ENCODE measurements at places on chromosomes 5 and 9.

- no peak for DNase-seq
Measured at GRCh38 chr5:168263121-168263520, 28.3 kb upstream of the WWC1 start.

DNA sequence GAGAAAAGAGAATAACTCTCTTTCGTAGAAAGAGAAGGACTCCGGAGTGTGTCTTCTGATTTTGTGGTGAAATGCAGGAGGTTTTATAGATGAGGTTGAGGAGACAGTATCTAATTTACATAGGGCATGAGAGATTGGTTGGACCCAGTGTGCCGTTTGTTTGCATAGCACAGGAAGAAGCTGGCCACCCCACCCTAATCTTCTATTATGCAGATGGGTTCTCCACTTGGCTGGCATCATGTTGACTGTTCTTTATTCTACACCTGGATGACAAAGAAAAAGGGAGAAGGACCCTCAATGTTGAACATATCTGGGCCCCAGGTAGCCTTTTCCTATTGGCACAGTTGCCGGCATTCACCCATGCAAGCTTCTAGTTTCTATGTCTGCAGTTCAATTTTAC, 23.2 kb upstream of the MINAR2 start:
- no peak for DNase-seq

DNA sequence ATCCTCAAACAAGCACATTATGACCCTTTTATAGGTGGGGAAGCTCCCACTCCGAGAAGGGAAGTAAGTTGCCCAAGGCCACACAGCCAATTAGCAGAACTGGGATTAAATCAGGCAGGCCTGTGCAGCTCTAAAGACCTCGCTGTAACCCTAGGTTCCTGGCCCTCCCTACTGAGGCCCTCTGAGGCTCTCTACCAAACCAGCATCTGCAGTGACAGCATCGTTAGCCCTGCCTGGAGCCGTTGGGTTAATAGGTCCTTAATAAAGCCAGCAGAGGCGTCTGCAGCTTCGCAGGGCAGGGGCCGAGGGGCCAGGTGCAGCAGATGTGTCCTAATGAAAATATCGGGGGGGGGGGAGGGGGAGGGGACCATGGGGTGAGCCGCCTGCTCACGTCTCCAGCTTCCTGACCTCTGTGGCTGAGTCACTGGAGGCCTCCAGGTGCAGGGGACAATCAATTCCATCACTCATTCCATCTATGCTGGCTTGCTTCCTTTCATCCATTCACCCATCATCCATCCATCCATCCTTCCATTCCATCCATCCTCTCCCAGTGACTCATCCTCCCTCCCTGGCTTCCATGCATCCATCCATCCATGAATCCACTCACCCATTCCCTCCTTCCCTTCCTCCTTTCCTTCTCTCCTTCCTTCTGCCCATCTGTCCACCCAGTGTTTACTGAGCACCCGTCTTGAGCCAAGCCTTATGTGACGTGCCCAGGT, 203.9 kb downstream of the C9orf50 start:
- no peak for DNase-seq

- DNase-seq: peak; percentile 36
Measured at GRCh38 chr9:137114613-137115393, at the start of gene DPP7. Gene DPP7 (minus strand): TSS chr9:137114733. CDS start chr9:137114713, 20 bp downstream.

- DNase-seq: peak; percentile 85
Measured at GRCh38 chr5:132090107-132090506, 16.5 kb downstream of the CSF2 start.

GRCh38 chr5:1551426-1552301, 27.9 kb upstream of the LPCAT1 start:
- no peak for DNase-seq

DNA sequence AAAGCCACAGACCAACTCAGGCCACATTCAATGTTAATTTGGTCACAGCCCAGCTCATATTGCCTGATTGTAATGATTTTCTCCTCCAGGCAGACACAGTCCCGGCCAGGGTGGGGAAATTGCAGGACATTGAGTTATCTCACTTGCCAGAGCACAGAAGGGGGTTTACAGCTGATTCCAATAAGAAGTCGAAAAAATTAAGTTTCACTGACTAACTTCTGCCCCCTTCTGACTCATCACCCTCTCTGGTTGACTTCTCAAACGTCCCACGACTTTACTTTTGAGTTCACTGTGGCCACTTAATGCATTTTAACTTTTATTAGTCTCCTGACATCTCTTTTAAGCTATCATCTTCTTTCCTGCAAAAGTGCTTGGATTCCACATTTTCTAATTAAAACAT, 321.4 kb upstream of the WWC1 start:
- DNase-seq: no peak

DNA sequence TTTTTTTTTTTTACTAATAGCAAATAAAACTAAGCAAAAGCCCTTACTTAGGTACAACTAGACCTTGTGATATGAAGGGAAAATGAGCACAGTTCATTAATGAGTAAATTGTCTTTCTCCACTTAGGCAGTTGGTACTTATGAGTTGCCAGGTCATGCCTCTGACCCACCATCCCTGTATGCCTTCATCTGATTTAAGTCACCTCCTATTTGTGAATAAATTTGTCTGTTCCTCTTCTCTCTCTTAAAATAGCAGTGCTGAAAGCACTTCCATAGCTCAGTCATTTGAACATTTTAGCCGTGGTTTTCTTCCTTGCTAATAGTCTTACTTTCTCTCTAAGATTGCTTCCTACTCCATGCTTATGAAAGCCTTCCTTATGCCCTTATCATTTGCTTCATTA, 61.4 kb downstream of the SLC44A1 start:
- DNase-seq: no peak

- peak; percentile 12 for DNase-seq
Measured at GRCh38 chr9:81874931-81875330, 53.3 kb upstream of the SPATA31D4 start.

GRCh38 chr9:123291736-123292135, 23.4 kb upstream of the STRBP start:
- DNase-seq: no peak

DNA sequence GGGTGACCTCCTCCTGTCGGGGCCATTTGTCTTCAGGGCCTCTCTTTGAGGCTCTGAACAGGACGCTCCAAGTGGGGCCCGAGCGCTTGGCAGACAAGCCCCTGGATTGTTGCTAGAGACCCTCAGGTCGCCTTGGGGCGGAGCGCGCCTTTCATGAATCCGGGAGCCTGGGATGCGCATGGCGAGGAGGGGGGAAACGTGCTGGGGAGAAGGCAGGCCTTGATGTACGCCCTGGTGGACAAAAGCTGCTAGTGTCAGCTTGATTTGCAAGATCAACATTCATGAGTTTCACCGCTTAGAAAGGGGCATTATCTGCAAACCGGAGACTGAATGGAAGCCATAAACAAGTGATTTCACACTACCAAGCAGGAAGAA, 226.3 kb downstream of the SMARCA2 start:
- DNase-seq: no peak

DNA sequence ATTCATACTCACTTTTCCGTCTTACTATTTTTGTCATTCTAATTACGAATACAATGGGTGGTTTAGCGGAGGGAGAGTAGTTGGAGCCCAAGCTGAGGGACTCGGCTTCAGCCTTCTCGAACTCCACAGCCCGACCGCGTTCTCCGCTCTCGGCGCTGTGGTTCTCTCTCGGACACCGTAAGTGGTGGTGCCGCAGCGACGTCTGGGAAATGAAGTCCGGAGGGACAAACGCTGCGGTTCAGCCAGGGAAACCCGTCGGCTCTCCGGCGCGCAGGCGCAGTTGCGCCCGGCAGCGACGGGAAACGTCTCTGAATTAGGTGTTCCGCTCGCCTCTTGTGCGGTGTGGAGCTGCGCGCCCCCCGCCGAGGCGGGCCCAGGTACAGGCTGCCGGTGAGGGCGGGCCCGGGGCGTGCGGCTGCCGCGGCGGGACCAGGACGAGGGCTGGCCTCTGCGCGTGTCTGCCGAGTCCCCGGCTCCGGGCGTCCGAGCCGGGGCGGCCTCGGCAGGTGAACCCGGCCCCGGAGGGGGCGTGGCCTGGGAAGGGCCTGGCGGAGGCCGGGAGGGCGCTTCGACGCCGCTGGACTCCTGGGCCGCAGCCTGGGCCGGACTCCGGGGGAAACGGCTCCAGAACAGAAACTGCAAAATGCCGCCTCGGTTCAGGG, at the start of gene ZNF879:
TSS of gene ZNF879 (plus strand) at position 277 of the 662 bp plus-strand sequence. CDS start 1,201 bp downstream, outside the sequence.
- peak; percentile 80 for DNase-seq

- no peak for DNase-seq
Measured at GRCh38 chr9:121478816-121479676, 20.6 kb downstream of the GGTA1 start.

DNA sequence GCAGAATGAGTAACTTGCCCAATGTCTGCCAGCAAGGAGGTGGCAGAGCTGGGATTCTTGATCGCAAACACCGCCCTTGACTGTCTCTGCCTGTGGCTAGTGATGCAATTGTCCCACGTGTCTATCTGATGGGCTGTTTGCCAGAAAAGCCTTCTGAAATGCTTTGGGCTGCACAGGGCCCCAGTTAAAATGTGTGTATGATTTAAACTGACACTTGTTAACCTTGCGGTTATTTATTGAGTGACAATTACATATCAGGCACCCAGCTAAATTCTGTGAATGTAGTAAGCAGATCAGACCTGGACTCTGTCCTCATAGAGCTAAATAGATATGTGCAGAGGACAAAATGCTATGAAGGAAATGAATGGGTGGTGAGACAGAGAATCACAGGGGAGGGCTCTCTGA, 11.6 kb upstream of the IL12B start:
- DNase-seq: no peak

DNA sequence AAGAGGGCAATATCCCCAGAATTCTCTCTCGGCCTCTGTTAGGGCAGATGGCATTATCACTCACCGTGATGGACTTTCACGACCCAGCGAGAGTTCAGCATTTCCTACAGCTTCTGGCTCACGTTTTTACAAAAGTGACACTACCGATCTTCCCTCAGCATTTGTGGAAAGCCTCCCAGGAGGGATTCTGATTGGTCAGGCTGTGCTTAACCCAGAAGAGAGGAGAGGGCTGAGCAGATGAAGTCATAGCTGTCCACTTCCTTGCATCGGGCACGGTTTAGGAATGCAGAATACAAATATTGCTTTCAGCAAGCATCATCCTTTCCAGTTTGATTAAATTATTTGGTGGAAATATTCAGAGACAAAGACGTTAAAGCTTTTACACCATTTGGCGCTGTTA, 277.4 kb upstream of the MSX2 start:
- no peak for DNase-seq

- DNase-seq: no peak
Measured at GRCh38 chr5:27011274-27011673, 27.1 kb downstream of the CDH9 start.

DNA sequence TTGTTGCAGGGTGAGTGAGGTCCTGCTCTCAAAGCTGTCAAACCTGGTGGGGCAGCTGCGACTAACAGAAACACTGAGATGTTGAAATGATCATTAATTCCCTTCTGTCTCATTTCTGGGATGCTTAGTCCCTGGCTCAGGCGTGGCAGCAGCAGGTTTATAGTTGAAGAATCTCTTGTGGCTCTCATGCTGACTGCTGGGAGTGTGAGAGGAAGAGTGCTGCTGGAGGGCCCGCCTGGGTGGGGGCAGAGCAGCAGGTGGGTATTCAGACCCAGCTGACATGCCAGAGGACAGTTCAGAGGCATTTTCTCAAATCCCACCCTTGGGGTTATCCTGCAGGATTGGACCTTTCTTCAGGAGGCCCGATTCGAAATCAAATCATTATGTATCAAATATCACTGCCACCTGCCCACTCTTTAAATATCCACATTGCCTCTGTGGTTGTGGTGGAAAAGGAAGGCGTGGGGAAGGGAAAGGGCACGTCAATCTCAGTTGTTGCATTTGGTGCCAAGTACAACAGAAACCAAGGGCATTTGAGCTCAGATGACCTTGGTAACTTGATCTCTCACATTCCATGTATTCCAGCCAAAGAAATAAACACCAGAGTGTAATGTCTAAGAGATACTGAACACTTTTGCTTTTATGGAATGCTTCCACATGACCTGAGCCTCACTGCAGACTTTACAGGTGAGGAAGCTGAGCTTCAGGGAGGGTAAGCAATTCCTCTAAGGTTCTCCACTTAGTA, 224.3 kb downstream of the AOPEP start:
- DNase-seq: no peak

- DNase-seq: no peak
Measured at GRCh38 chr5:116084287-116084691, 536 bp upstream of the COMMD10 start.

- DNase-seq: peak; percentile 39
Measured at GRCh38 chr9:1869843-1870242, 145.3 kb upstream of the SMARCA2 start.

- DNase-seq: no peak
Measured at GRCh38 chr5:80964491-80964890, 4.3 kb downstream of the RASGRF2 start.

DNA sequence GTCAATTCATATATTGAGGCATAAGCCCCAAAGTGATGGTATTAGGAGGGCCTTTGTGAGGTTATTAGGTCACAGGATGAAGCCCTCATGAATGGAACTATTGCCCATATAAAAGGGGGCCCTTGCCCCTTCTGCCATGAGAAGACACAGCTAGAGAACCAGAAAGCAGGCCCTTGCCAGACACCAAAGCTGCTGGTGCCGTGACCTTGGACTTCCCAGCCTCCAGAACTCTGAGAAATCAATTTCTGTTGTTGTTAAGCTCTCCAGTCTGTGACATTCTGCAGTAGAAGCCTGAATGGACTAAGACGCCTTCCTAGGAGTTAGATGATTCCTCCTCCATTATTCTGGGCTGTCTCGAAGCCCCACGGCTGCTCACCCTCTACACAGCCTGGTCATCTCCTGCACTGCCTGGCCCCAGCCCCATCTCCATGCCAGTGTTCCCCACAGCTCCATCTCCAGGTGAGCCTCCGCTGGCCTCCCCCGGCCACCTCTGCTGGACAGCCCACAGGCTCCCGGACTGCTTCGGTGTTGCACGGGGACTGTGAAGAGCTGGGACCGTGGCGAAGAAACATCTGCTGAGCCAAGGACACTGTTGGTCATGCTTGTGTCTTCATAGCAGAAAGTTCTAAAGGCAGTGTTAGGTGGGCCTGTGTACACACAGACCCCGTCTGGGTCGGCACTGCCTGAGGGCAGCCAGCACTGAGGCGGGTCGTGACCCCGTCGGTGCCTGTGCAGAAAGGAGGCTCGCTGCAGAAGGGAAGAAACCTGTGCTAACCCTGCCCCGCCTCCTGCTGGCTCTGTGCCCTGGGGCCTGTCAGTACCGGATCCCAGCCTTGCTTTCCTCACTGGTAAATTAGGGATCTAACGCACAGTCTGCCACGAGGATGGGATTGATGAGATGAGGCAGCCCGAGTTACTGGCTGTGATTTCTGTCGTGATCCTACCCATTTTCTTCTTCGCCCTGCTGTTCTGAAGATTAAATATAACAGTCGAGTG, 55.1 kb upstream of the CNOT6 start:
- DNase-seq: no peak

DNA sequence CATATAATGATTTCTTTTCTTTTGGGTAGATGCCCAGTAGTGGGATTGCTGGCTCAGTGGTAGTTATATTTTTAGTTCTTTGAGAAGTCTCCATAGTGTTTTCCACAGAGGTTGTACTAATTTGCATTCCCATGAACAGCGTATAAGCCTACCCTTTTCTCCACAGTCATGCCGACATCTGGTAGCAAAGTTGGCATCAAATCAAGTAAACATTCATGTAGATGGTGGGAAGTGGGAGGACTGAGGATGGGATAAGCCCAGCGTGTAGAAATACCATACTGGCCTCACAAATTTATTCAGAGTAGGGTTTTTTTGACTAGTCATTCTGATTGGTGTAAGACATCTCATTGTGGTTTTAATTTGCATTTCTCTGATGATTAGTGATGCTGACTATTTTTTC, 115.4 kb downstream of the EGFLAM start:
- DNase-seq: no peak

All from NCI-H446 (cell line).